ENCODE measurements at places on chromosomes 5 and 9.

DNA sequence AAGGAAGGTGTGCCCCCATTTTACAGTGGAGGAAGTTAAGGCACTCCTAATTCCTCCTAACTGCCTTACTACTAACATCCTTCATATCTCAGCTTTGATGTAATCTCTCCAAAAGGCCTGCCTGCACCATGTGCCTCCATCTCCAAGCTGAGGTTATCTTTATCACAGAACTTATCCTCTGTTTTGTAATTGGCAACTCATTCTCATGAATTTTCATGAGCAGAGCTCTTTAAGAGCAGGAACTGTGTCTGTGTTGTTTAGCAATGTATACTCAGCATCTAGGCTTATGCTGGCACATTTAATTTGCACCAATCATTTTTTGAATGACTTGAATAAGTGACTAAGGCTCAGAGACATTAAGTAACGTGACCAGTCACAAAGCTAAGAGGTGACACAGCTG is 147.9 kb upstream of the VLDLR start:
- DNase-seq: no peak

GRCh38 chr9:32339424-32339823 is 45.0 kb upstream of the ACO1 start:
- no peak for DNase-seq

GRCh38 chr9:70389621-70390266 is 24.7 kb downstream of the KLF9 start:
- no peak for DNase-seq

DNA sequence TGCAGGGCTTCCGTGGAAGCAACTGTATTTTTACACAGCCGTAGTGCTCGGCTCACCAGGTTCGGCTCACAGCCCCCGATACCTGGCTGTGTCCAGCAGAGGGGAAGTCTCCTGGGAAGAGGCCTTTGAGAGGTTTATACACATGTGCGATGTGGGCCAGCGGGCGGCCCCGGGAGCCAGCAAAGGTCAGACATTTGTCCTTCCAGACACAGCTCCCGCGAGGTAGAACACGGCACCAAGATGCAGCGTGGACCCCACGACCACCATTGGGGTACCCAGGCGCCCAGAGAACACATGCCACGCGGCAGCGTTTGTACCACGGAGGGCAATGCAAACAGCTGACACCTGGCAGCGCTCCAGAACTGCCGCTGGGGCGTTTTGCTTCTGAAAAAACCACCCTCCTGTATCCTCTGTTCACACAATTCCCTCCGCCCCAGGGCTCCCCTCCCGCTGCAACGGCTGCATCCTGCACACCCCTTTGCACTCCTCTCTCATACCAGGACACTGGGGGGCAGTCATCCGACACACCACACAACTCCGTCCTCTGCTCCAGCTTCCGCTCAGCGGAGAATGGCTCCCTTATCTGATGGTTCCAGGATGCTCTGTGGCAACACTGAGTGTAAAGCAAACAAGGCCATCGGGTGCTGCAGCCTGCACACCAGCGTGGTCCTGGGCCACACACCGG is 235.3 kb downstream of the SYK start:
- peak; percentile 40 for DNase-seq

DNA sequence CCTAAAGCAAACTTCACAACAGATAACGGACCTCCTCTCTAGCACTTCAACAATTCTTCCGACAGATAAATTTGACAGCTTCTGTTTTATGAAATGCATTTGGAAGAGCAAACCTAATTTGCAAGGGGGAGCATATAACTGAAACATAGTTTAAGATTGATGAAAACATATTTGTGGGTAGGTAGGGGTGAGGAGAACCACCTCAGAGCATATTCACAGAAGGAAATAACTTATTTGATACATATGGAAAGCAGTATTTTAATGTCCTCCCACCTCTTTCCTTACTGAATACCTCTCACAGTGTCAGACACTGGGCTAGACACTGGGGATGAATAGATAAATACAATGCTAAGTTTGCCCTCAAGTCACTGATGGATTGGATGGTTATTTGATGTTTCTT is 384.8 kb downstream of the MAT2B start:
- DNase-seq: no peak

GRCh38 chr5:53817183-53817582 is 256.7 kb downstream of the NDUFS4 start:
- DNase-seq: no peak

DNA sequence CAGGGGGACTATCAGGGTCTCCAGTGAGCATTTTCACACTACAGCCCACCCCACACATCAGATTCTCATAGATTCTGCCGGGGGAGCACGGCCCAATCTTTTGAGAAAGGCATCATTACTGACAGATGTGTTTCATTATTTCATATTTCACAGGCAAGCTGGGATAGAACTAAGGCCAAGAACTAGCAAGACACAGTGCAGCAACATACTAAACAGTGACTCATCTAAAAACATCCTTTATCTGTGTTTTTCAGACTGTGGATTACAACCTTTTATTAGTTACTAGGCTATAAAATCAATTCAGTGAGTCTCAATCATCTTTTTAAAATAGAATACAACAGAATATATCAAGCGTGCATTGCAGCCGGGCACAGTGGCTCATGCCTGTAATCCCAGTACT is 59.8 kb downstream of the CPLANE1 start:
- DNase-seq: no peak

DNA sequence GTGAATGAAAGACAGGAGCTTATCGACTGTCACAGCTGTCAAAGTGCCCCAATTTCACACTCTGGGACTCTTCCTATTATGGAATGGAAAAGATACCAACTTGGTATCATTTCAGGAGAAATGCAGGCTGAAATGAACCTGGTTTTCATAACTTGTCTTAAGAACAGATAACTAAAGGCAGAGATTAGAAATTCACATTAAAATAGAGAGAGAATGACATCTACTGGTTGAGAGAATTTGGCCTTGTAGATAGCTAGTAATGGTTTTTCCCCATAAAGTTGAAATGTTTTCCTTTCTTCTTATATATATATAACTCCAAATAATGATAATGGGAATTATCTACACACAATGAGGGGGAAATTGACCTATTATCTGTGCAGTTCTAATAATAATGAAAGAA is 600.2 kb upstream of the CCNG1 start:
- no peak for DNase-seq

DNA sequence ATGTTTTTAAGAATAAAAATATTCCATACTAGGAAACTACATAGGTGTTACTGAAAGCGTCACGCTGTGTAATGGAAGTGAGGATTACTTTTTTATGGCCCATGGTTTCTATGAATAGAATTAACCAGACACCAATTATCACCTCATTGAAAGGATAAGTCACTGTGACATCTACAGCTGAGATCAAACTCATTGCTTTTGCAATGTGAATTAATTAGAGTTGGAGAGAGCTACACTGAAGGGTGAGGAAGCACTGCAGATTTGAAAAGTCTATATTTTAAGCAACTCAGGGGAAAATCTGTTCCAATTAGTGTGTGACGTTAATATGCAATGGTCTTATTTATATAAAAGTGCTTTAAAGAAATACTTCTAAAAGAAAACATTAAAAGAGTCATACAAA is 1300.1 kb upstream of the DMAC1 start:
- no peak for DNase-seq

GRCh38 chr9:113261917-113262671 is 13.3 kb downstream of the CDC26 start:
- DNase-seq: no peak

DNA sequence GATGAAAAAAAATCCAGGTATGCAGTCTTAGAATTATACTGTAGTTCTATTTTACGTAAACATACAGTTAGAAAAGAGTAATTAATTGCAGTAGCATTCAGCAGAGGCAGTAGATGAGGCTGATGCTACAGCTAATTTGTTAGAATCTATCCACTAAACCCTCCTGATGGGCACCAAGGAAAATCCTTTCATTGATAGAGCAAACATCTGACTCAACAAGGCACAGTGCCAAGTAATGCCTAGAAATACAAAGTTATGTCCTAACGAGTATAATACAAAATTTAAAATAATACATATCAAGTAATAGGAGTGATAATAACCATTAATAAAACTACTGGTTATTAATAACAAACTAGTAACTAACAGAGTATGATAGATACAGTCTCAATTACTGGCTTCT is 9.0 kb downstream of the MOCS2 start:
- no peak for DNase-seq

DNA sequence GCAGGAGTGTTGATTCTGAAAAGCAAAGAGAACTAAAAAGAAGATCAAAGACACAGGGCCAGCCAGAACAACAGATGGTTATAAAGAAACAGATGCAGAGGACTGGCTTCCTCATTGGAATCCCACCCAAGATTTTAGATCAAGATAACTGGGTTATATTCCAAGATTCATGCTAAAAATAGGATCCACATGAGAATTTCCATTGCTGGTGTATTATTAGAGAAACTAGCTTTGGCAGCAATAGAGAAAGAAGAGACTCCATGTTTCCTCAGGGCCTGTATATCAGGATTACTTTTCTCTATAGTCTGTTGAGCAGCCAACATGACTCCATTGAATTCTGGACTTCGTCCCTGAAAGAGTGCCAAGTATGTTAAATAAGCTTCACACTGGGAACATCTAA is 367.3 kb downstream of the TUSC1 start:
- no peak for DNase-seq

DNA sequence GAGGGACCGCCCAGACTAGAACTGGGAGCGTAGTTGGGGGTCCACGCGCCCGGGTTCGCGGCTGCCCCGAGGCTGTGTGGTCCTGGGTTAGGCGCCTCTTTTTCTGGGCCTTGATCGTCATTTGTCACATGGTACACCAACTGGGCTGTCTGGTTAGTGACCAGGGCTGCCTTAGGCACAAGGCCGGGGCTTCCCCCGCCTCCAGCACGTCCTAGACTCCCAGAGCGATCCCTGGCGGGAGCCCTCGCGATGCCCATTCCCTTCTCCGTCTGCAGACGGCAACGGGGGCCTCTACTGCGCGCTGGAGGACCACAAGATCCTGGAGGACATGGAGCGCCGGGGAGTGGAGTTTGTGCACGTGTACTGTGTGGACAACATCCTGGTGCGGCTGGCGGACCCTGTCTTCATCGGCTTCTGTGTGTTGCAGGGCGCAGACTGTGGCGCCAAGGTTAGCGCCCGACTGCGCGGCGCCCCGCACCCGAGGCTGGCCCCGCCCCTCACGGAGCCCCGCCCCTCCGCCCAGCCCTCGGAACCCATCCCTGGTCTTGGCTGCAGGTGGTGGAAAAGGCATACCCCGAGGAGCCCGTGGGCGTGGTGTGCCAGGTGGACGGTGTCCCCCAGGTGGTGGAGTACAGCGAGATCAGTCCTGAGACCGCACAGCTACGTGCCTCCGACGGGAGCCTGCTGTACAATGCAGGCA is 1.5 kb downstream of the UAP1L1 start:
- DNase-seq: no peak

DNA sequence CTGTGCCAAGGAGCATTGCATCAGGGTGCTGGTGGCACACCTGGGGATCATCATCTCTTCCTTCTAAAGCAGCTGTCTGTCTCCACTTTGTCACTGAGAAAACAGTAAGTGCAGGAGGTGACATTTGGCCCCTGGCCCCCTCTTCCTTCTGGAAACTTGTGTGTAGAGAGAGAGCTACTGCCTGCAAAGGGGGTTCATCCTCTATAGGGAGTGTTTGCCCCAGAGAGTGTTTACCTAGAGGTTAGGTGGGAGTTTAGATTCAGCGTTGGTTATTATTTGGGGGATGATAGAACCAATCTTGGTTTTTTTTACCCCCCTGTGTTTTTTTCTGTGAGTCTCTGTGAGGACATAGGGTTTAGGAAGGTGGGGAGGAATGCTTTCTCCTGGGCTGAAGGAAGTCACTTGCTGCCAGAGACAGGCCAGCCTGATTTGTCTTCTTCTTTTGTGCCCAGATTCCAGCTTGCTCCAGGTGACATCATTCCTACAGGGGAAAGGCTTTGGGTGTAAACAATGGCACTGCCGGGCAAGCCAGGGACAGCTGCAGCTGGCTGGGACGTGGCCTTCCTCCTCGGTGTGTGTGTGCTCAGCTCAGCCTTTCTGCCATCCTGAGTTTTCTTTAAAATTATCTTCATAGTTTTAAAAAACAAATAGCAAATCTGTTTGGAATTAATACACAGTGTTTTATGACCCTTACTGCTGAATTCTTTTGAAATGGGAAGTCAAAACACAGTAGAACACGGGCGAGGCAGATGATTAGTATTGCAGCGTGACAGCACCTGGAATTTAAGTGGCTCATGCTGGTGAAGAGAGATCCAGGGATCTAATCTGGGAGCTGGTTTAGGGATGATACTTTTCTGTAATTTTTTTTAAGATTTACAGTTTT is 24.5 kb downstream of the PRRC2B start:
- DNase-seq: peak; percentile 43

- no peak for DNase-seq
These were observed 63.7 kb upstream of the NEURL1B start for GRCh38 chr5:172577267-172577909.

GRCh38 chr9:36874921-36875320 is 159.1 kb downstream of the PAX5 start:
- DNase-seq: no peak

- peak; percentile 52 for DNase-seq
These were observed 891.3 kb downstream of the TLE1 start for GRCh38 chr9:80797831-80798688.

- no peak for DNase-seq
These were observed 291.8 kb upstream of the ACTBL2 start for GRCh38 chr5:57774439-57774838.

GRCh38 chr5:111722140-111722539 is 34.9 kb downstream of the NREP start:
- no peak for DNase-seq

DNA sequence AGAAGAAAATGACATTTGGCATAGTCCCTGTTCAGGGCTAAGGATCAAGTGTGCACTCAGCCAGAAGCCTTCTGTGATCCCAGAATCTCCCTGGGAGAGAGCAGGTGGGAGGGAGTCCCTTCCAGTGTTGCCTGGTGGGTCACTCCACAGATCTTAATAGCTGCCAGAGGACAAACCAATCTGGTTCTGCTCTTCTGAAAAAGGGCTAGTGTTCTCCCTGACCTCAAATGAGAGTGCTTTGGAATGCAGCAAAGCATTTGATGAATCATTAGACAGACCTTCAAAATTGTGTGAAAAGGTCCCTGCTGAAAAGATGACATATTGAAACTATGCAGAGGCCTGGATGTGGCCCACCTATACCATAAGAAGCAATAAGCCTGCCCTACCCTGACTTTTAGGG is 339.7 kb downstream of the TMEM232 start:
- DNase-seq: no peak

DNA sequence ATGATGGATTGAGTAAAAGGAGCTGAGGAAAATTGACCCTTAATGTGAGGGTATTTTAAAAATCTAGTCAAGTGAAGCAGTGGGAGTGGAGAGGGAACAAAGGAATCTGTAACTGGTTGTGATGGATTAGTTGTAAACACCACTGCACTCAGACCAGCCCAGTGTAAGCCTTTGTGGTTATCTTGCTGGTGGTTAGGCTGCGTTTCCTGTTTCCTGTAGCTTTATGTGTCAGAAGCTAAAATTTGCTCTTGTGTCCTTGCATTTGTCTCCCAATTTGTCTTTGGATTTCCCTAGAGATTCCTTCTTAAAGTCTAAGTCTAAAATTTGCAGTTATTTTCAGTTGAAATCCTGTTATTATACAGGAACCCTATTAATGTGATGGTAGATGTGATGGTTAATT is 6.3 kb downstream of the IFNA21 start:
- no peak for DNase-seq

Measured in DMS79 (cell line).